ENCODE measurements at places on chromosomes 7 and 10. TPM values are rescaled to one million over a fixed set of nuclear protein-coding genes. Genes with fewer than 3 reads are reported as not detected.

PIK3CG gene
- total RNA-seq, result not detected

SAMD9L gene
- total RNA-seq, result 0.64 TPM

OPN1SW gene
- not detected for total RNA-seq

LEP gene
- total RNA-seq, result under 0.01 TPM

SLC39A12 gene
- total RNA-seq, result not detected

FBXL13 gene
- total RNA-seq, result 0.26 TPM

TRPV6 gene
- 0.26 TPM for total RNA-seq

ZNF277 gene
- 26.8 TPM for total RNA-seq

CYP17A1 gene
- total RNA-seq, result not detected

ATP6V0E2 gene
- 2.6 TPM for total RNA-seq

HYAL4 gene
- total RNA-seq, result under 0.01 TPM

IFIT2 gene
- 0.26 TPM for total RNA-seq

LBX1 gene
- not detected for total RNA-seq

FAM25A gene
- total RNA-seq, result 4.7 TPM

FAM25C gene
- not detected for total RNA-seq

VSIR gene
- 6.8 TPM for total RNA-seq

LRMDA gene
- 3.1 TPM for total RNA-seq

CLDN3 gene
- total RNA-seq, result not detected

PPP1R17 gene
- total RNA-seq, result not detected

AGBL3 gene
- total RNA-seq, result 1.8 TPM

GRID2IP gene
- total RNA-seq, result 0.26 TPM

IQUB gene
- not detected for total RNA-seq

PHF14 gene
- 14.8 TPM for total RNA-seq

SRI gene
- 114 TPM for total RNA-seq

HOXA2 gene
- not detected for total RNA-seq

MGAM2 gene
- total RNA-seq, result under 0.01 TPM

MKX gene
- 2.3 TPM for total RNA-seq

GSDME gene
- total RNA-seq, result 63.7 TPM

TBX20 gene
- not detected for total RNA-seq

RALA gene
- 15.3 TPM for total RNA-seq

GNAT3 gene
- total RNA-seq, result not detected

STAG3 gene
- total RNA-seq, result 0.13 TPM

TUBAL3 gene
- total RNA-seq, result 0.26 TPM

BEND7 gene
- total RNA-seq, result 1.3 TPM

Measured in bronchial epithelial cell (primary cell).